Activated T-helper 2 cell treated with anti-CD3 and anti-CD28 coated beads, Interferon-gamma antibody, Interleukin-2, Interleukin-4, amounts not matched to agents 10 μg/mL and 5 μg/mL and 100 μg/mL, durations not matched to agents 14 hours and 24 hours and 36 hours (primary cell): ENCODE measurements at places on chromosomes 13 and 19.
A peak's percentile ranks its signal among the peaks of the same experiment; 100 is the strongest.

DNA sequence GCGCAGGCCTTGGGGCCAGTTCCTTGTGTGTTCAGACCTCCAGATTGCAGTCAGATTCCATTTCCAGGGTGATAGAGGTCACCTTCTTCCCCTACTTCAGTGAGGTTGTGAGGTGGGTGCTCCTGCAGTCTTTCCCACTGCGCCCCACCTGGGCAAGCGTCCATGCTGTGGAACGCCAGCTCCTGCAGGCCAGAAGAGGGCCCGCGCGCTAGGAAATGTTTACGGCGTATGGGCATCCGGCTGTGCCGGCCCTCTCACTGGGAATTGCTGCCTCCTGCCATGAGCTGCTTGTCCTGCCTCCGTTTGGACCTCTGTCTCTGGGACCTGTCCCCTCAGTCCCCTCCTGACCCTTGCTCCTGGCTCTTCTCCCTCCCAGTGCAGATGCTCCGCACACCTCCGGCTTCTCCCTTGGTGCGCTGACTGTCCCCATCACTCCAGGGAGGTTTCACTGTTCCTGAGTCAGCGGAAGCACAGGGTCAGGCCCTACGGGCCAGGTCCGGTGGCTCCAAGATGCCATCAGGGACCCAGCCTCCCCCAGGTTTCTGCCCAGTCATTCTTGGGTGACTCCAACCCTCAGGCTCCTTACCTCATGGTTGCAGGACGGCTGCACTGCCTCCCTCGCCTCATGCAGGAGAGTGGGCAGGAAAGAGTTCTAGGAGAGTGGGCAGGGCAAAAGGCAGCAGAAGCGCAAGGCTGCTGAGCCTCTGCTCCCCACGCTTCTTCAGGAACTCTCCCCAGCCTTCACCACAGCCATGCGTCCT, 56.6 kb downstream of the SMARCA4 start:
- no peak for DNase-seq

DNA sequence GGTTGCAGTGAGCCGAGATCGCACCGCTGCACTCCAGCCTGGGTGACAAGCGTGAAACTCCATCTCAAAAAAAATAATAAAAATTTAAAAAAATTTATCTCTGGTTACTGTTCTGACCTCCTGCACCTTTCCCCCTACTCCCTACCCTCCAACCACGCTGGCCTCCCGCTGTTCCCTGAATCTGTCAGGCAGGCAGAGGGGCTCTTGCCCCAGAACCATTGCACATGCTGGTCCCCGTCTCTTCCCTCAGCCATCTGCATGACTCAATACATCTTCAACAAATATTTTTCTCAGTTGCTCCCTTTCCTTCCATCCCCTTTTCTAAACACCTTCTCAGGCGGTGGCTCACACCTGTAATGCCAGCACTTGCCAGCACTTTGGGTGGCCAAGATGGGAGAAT, 1.1 kb upstream of the FAM187B start:
- no peak for DNase-seq

DNA sequence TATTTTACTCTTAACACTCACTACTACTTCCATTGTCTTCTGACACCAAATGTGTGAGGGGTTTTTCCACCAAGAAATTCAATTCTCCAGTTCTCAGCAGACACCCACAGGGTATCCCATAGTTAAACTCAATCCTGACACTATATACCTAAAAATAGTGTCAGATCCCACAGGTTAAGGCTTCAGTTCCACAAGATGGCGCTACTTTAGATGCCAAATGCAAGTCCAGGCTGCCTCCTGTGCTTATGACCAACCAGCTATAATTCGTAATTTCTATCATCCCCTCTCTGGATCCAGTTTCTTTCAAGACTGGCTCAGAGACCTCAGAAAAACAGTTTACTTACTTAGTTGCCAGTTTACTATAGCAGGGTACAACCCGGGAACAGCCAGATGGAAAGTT, 1146.2 kb upstream of the SPRY2 start:
- DNase-seq: no peak

DNA sequence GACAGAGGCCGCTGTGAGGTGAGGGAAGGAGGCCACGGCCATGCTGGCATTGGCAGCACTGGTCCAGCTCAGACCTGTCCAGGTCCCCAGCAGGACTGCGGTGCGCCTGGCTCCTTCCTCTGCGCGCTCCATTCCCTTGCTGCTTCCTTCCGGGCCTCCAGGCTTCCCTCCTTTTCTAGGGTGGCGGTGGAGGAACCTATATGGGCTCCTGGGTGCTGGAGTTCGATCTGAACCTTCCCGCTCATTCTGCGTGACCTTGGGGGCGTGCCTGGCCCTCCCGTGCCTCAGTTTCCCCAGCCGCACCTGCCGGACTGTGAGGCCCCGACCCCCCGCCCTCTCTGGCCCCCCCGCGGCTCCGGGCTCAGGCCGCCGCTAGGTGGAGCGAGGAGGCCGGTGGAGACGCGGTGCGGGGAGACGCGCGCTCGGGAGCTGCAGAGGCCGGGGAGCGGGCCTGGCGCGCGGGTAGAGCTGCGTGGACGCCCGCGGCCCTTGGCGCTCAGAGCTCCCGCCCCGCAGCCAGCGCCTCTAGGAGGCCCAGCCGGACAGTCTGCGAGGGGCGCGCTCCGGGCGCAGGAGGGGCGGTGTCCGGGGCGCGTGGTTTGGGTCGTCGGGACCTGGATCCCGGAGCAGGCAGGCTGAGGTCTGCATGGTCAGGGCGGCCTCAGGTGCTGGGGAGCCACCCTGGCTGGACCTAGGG, 29.9 kb downstream of the EFNA2 start:
- DNase-seq: no peak

DNA sequence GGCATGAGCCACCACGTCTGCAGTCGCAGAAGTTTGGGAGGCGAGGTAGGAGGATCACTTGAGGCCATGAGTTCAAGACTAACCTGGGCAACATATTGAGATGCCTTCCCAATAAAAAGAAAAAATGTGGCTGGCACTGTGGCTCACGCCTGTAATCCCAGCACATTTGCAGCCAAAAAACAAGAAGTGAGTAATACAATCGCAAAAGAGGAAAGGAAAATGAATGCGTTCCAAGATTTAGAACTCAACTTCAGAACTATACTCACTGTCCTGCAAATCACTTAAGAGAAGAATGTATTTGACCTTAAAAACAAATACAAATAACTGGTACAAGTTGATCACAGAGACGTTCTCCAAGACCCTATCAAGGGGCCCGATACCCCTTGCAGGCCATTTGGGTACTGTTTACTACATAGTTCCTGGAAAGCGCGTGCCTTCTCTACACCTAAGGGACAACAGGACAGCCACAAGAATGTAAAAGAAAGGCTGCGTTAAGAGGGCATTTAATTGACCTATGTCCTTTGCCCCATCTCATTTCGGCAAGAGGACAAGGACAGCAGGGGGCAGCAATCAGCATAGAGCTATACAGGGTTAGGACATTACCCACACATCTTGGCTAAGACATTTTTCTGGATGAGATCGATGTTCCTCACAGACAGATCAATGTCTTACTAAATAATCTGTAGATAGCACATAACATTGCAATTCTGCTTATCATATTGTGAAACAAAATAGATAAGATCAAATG, 41.3 kb downstream of the FLT3 start:
- peak; percentile 11 for DNase-seq

- DNase-seq: no peak
These were observed 9.8 kb downstream of the PPP1R15A start for GRCh38 chr19:48881741-48882657.

- no peak for DNase-seq
These were observed 614.4 kb downstream of the GPC5 start for GRCh38 chr13:92012787-92013186.

DNA sequence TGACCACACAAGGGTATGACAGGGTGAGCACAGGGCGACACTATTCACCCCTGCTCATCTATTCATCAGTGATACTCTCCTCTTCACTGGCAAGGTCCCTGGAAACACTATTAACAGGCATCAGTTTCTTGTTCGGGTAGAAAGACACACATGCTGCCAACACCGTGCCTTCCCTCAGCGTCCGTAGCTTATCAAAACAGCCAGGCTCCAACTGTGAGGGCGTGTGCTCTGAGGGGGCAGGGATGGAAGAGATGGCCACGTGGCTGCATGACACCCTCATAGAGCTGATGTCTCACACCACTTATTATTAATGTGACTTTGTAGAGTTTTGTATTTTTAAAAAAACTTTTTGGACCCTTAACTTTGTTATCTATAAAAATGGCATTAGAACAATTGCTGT, 160.3 kb downstream of the ITGBL1 start:
- DNase-seq: no peak

DNA sequence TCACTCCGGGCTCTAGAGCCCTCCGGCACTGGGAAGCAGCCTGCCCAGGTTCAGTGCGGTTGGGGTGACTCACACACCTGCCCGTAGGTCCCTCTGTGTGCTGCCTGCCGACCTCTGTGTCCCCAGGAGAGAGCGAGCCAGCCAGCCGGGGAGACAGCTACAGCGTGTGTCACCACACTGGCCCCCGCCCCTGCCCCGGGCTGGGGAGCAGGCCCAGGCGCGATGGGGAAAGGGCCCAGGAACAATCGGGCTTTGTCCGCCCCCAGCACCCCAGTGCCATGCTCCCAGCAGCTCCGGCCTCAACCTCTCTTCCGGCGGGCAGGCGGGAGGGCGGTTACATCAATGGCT, at the start of gene KLK6:
Gene KLK6, minus strand, starts transcription at position 179 of the 348 bp plus-strand sequence. CDS start 1,487 bp downstream, outside the sequence.
- no peak for DNase-seq

GRCh38 chr19:45323671-45324081, 1.0 kb upstream of the CKM start:
- no peak for DNase-seq

DNA sequence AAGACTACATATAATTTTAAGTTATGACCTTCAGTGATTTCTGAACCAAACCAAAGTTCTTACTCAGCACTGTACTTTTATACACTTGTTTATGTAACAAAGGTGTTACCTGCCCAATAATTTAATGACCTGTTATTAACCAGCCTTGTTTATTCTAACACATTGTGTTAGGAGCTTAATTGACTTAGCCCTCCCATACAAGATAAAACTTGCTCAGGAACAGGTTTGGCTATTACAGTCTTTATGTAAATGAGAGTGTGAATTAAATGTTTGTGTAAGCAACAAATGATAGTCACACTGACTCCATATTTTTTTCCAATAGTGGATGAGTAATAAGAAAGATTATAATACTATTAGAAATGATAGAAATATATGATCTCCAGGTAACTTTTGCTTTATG, 51.8 kb upstream of the MYCBP2 start:
- DNase-seq: no peak

GRCh38 chr13:23898101-23898500, 799 bp upstream of the C1QTNF9B start:
- no peak for DNase-seq

- no peak for DNase-seq
These were observed 82.2 kb downstream of the HS6ST3 start for GRCh38 chr13:96172066-96172465.

GRCh38 chr19:3785451-3785937, 687 bp downstream of the MATK start:
- no peak for DNase-seq

DNA sequence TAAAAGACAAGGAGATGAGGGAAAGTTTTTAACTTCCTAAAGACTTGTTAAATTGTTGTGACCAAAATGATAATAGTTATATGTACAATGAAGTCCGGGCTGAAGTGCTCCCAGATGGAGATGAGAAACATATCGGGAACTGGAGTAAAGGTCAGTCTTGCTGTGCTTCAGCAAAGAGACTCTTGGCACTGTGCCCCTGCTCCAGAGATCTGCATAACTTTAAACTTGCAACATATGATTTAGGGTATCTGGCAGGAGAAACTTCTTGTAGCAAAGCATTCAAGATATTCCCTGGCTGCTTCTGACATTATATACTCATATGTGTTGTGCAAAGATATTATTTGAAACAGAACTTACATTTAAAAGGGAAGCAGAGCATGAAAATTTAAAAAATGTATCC, 786.6 kb upstream of the SLITRK6 start:
- DNase-seq: no peak

DNA sequence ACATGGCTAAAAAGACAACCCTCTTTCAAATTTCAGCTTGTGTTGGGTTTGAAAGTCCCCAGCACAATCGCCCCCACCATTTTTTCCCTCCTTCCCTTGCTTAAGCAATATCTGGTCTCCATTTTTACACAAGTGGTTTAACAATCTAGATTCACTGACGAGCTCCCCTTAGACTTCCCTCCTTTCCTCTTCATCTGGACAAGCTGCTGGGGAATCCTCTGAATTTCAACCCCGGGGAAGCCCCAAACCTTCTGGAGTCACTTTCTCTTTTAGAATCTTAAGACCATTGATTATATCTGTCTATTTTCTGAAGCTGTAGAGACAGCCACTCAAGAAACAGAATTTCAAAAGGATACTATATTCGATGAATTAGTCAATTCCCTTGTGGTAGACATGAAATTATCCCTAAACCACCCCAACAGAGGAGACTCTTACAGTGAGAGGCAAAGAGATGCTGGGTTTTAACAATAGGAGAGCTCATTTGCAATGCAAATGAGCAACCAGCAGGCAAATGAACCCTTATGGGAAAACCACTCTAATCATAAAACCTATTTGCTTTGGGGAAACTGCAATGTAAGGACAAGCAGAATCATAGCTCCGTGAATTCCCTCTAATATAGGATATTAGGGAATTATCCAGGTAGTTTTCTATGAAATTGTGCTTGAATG, 78.9 kb downstream of the TEX26 start:
- no peak for DNase-seq

- no peak for DNase-seq
These were observed 988.0 kb downstream of the PCDH17 start for GRCh38 chr13:58619396-58620113.

DNA sequence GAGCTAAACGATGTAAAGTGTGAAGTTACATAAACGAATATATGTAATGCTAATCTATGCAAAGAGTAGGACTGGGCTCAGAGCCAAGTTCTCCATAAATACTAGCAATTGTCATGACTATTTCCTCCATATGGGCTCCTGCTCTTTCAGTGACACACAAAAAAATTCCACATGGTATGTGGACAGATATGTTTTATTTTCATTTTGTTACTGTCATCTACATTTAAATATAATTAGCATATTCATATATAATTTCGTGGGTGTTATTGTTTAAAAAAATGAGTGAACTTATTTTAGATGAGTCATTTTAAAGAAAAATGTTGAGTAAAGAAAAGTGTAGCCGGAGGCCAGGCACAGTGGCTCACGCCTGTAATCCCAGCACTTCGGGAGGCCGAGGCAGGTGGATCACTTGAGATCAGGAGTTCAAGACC, 5.0 kb upstream of the IGSF23 start:
- no peak for DNase-seq

- no peak for DNase-seq
These were observed 150.2 kb downstream of the DCT start for GRCh38 chr13:94329277-94329676.

GRCh38 chr13:24221007-24221406, 60.5 kb downstream of the SPATA13 start:
- DNase-seq: no peak

DNA sequence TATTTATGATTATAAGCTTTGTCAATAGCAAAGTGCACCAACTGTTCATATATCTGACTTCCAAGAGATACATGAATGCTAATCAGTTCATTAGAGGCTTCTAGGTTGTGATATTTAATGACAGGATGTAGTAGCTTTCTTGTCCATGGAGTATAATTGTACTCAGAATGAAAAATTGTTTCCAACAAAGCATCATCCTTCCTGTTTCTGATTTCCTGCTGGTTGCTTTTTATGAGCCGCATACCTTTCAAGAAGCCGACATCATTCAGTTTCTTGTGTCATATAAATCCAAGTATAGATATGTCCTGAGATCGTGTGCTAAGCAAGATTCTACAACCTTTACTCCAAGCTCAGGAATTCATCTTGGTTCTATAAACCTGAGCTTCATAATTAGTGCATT, 326.6 kb downstream of the DIAPH3 start:
- DNase-seq: no peak
